ENCODE measurements at places on chromosomes 11 and 22.

DNA sequence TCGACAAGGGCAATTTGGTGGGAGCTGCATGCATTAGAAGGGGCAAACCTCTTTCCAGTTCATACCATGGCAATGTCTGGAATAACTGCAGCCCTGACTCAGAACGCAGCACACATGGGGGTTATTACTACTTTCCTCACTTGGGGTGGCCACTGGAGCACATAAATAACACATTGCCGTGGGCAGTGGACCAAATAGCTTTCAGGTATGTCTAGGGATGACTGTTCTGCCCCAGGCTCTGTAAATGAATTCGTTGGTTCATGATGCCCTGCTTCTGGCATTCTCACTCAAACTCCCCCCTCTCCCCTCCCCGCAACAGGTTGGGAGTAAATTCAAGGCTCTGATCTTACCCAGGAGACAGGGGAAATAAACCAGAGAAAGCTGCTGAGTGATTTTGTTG, 238.0 kb upstream of the PLET1 start:
- no peak for DNase-seq

DNA sequence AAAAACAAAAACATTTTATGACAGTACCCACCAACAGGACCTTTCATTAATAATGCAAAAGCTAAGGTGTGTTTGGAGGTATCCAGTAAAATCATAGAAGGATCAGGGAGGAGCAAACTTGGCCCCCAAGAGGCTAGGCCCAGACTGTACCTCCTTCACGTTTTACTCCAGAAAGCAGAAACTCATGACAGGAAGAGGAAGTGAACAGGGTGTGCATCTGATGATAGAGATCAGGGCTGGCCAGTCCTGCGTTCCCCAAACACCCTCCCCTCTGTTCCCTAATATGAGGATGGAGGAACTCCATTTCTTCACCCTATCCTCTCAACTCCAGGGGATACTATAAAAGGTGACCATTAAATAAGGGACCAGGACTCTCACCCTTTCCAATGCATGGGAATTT, 10.2 kb upstream of the MS4A12 start:
- no peak for DNase-seq

DNA sequence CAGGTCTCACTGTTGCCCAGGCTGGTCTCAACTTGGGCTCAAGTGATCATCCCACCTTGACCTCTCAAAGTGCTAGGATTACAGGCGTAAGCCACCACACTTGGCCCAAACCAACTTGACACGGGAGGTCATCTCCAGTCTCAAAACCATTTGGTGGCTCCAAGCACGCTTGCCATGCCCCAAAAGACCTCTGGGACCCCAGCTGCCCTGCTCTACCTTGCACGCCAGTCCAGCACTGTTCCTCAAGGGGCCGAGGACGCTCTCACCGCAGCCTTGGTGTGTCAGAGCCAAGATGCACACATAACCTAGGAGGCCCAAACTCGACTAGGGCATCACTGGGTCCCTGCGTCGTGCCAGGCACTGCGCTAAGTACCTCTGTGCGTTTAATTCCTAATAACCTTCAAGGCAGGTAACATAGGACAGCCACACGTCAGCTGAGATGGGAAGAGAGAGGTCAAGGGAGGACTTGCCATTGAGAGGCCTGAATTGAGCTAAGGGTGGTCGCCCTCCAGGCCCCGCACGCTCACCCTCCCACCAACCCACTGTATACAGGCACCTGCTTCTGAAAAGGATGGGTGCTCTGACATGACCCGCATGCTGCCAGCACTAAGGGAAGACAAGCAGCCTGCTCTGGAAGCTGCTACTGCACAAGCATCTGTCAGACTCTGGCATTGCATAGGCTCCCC, 4.6 kb upstream of the GAS2L1 start:
- no peak for DNase-seq

DNA sequence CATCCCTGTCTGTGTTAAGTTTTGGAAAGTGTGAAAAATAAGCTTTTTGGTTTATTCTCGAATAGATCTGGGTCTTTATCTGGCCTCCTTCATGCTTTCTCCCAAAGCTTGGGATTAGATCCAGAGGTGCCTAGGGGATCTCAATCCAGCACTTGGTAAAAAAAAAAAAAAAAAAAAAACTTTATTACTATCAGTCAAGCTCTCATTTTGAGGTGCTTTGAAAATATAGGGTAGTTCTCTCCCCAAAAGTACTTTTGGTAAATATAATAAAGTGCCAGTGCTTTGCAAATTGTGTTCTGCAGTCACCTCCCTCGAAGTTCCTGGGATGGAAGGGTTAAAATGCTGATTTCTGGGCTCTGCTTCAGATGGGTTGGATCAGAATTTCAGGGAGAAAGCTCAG, 15.5 kb upstream of the CEP295 start:
- DNase-seq: no peak

GRCh38 chr11:74205181-74205580, 34.1 kb downstream of the PPME1 start:
- no peak for DNase-seq

GRCh38 chr11:73058989-73059674, 83.0 kb downstream of the FCHSD2 start:
- DNase-seq: no peak
